ENCODE measurements at places on chromosomes 6 and 20.

DNA sequence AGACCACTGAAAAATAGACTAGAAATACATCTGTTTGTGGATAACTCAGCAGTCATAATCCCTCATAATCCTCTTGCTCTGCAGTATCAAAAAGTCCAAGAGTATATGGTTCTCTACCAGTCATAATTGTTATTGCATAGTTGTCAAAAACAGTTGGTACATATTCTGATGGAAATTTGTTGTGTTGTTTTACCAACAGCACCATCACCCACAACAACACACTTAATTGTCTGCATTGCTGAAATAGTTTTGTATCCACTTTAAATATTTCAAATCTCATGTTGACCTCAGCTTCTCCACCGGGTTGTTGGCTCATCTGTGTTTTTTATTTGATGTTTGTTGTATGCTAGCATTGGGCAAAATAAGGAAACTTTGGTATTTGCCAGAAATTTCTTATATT is 39.4 kb downstream of the ITCH start:
- DNase-seq: no peak

- DNase-seq: no peak
These were observed 35.7 kb upstream of the MLN start for GRCh38 chr6:33839399-33840047.

DNA sequence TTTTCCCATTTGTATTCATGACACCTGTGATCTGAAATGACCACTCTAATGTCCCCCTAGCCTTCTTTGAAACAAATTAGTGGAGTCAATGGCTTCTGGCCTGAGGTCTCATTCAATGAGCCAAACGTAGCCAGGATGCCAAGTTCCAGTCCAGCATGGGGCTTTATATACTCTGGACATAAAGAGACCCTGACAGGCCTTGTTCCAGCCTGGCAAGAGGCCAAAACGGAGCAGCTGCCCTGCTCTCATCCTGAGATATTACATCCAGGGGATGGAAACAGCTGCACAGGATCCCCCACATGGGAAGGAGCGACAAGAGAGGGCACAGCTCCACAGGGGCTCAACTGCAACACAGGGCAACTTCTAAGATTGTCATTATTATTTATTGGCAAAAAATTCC is 437.8 kb downstream of the CDH26 start:
- no peak for DNase-seq

GRCh38 chr20:19889011-19889953 is 127.9 kb upstream of the NAA20 start:
- no peak for DNase-seq

DNA sequence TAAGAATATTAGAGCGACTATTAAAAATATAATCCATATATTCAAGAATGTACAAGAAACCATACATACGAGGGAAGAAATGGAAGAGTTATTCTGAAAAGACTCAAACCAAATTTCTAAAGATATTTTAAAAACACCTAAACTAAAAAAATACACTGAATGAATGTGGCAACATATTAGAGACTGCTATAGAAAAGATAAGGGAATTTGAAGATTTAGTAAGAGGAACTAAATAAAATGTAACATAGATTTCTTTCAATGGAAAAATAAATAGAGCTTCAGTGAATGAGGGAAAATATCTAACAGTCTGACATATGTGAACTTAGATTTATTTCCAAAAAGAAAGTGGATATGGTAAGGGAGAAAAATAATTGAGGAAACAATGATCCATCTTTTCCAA is 194.9 kb upstream of the STXBP5 start:
- no peak for DNase-seq

GRCh38 chr6:139308286-139308916 is 16.6 kb upstream of the TXLNB start:
- no peak for DNase-seq

DNA sequence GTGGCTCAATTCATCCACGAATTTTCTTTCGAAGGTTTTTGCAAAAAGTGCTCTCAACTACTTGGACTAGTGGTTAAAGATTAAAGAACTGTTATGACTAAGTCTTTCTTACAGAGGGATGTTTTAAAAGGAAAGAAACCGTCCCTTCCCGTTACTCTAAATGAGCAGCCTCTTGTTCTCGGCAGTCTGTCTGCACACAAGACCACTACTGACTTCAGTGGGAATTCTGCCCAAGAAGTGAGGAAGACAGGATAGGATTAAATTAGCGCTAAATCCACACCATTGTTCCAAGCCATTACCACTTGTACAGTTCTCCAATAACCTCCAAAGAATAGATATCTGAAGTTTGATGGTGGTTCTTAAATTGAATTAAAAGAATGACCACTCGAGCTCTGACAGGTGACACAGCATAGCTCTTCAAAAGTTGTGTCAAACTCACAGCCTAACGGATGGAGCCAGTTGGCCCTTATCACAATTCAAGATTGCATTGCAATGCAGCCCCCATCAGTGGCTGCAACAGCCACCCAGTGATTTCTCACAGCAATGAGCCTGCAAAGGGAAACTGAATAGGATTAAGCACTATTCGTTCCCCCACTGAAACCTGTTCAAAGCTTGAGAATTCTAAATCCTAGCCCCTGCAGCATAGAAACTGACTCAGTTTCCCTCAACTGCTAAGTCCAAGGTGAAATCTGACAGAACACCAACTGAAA is 1.8 kb downstream of the EPB41L2 start:
- no peak for DNase-seq

DNA sequence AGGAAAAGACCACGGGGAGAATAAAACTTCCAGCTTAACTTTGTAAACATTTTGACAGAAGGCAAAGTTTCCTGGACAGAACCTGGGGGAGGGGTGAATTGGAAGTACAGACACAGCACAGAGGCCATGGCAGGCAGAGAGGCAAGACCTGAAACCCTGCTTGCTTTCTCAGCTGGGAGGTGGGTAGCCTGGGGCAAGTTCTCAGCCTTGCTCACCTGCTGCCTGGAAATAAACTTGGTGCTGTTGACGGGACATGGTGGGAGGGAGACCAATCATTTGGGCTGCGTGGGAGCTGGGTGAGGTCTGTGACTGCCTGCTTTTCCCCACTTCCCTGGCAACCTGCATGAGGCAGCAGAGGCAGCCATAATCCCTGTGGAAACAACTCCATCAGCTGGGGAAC is 221.3 kb downstream of the MOXD1 start:
- no peak for DNase-seq

- no peak for DNase-seq
These were observed 318.0 kb downstream of the DOK5 start for GRCh38 chr20:54793291-54793992.

- DNase-seq: no peak
These were observed 16.4 kb upstream of the CFAP206 start for GRCh38 chr6:87391334-87391733.

DNA sequence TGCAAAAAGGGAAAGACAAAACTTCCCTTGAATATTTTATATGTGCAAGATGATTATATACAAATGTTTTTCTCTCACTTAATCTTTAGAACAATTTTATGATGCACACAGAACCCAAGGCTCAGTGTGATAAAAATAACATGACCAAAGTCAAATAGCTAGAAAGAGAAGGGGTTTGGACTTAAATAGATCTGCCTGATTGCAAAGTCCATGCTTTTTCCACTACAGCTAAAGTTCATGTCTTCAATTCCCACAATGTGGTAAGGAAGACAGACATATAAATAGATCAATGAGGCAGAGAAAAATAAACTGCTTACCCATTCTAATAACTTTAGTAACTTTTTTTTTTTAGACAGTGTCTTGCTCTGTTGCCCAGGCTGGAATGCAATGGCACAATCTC is 143.8 kb downstream of the CDK19 start:
- DNase-seq: no peak
